ENCODE measurements at places on chromosomes 2 and 18. TPM values are rescaled to one million over a fixed set of nuclear protein-coding genes. Genes with fewer than 3 reads are reported as not detected.

DNA sequence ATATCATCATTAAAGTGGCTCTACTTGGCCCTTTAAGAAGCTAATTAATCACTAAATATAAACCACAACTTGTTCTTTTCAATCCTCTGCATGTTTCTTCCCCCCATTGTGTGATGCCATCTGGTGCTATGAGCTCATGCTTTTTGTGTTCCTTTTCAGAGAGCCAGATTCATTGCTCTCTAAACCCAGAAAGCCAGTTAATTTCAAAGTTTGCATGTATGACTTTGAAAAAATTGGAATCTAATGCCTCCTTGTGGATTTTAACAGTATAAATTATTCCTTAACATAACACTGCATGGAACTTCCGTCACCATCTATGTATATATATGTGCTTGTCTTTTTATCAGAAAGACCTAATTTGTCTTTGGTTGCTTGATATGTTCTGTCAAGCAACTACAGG, 31.1 kb downstream of the TMEM178A start:
- no peaks in the 10 kb centered on the region for H3K27me3 ChIP-seq
- peaks cover 18% of the 10 kb centered on the region for H3K36me3 ChIP-seq
- no peak overlapping the region for H3K27ac ChIP-seq
- no peak for DNase-seq
- H3K4me1 ChIP-seq, result peaks cover 13% of the 10 kb centered on the region
- H3K4me3 ChIP-seq, result no peak overlapping the region

GRCh38 chr18:8177330-8178016, 431.8 kb upstream of the RAB12 start:
- H3K4me3 ChIP-seq, result no peak overlapping the region
- H3K36me3 ChIP-seq, result peaks cover 4% of the 10 kb centered on the region
- H3K27ac ChIP-seq, result no peak overlapping the region
- DNase-seq, result no peak

DNA sequence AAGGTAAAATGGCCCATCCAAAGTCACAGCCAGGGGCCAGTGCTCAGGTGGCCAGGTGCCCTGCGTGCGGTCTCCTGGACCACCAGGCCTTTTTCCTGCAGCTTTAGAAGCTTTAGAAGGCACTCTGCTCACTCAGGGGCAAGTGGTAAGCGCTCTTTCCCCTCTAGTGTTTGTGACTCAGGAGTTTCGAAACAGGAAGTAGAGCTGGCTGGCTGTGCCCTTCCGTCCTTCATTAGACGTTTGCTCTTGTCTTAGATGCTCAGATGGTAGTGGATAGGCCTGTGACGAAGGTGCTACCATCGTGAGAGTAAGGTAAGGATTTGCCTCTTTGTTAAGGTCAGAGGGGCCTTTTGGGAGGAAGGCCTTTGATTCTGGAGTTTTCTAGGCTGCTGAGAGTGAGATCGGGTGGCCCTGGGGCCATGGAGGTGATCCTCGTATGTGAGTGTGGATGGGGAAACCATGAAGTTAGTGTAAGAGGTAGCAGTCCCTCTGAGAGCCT, at the start of gene CASP8:
Gene CASP8, plus strand, starts transcription at position 235 of the 499 bp plus-strand sequence. CDS start 5,951 bp downstream, outside the sequence.
- H3K4me3 ChIP-seq, result no peak within 1 kb of the TSS
- no peak for DNase-seq
- H3K27me3 ChIP-seq, result no peaks in the 10 kb centered on the region
- H3K4me1 ChIP-seq, result peaks cover 11% of the 10 kb centered on the region
- no peak within 1 kb of the TSS for H3K27ac ChIP-seq

DNA sequence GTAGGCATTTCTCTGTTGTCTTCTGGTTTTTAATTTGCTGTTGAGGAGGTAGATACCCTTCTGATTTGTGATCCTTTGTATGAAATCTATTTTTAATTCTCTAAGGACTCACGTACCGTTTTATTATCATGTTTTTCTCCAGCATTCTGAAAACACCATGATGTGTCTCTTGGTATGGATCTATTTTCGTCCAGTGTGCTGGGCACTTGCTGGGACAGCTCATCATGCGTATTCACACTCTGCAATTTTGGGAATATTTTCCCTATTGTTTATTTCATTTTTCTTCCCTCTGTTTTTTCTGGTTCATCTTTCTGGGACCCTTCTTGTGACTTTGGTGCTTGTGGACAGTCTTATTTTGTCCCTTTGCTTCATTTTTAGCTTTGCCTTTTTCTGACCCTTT, 21.9 kb downstream of the RPIA start:
- no peak for DNase-seq
- H3K27me3 ChIP-seq, result no peaks in the 10 kb centered on the region
- no peak overlapping the region for H3K27ac ChIP-seq

- H3K36me3 ChIP-seq, result peaks cover 12% of the 10 kb centered on the region
- H3K4me3 ChIP-seq, result no peak overlapping the region
- H3K4me1 ChIP-seq, result no peaks in the 10 kb centered on the region
- H3K27me3 ChIP-seq, result no peaks in the 10 kb centered on the region
- H3K27ac ChIP-seq, result no peak overlapping the region
Observed at GRCh38 chr2:69238449-69239031, 148.5 kb downstream of the GFPT1 start.

- no peak overlapping the region for H3K4me3 ChIP-seq
- H3K4me1 ChIP-seq, result peaks cover 6% of the 10 kb centered on the region
- H3K36me3 ChIP-seq, result no peaks in the 10 kb centered on the region
- no peak for DNase-seq
Observed at GRCh38 chr18:5982332-5982731, 87.0 kb upstream of the TMEM200C start.

GRCh38 chr2:117859532-117859911, 45.0 kb downstream of the DDX18 start:
- H3K4me1 ChIP-seq, result no peaks in the 10 kb centered on the region
- H3K27me3 ChIP-seq, result peaks cover 40% of the 10 kb centered on the region
- no peak overlapping the region for H3K27ac ChIP-seq
- DNase-seq, result no peak

GRCh38 chr2:191178806-191179514, 28.2 kb upstream of the STAT4 start:
- H3K4me3 ChIP-seq, result no peak overlapping the region
- no peak overlapping the region for H3K27ac ChIP-seq
- H3K4me1 ChIP-seq, result peaks cover 16% of the 10 kb centered on the region
- no peak for DNase-seq
- no peaks in the 10 kb centered on the region for H3K27me3 ChIP-seq
- no peaks in the 10 kb centered on the region for H3K36me3 ChIP-seq

DNA sequence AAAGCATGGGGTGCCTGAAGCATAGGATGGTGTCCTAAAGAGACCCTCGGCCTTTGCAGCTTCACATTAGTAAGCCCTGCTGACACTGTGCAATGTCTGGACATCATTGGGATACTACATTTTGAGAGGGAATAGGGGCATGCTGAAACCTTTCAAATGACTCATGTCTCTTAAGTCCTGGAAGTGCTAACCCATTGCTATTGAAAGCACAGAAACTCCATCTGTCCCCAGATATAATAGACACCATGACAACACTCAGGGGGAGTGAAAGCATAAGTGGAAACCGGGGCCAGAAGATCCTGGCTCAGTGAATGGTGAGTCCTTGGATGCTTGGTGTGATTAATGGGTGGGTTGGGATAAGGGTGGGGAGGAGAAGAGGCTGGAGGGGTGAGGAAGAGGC, 595.5 kb upstream of the ID2 start:
- no peaks in the 10 kb centered on the region for H3K4me1 ChIP-seq
- no peak overlapping the region for H3K4me3 ChIP-seq
- no peak overlapping the region for H3K27ac ChIP-seq

The DTNB gene
- 29.3 TPM for total RNA-seq

Data from progenitor cell of endocrine pancreas (in vitro differentiated cells).